ENCODE measurements at places on chromosomes 4 and X.
A peak's percentile ranks its signal among the peaks of the same experiment; 100 is the strongest.

DNA sequence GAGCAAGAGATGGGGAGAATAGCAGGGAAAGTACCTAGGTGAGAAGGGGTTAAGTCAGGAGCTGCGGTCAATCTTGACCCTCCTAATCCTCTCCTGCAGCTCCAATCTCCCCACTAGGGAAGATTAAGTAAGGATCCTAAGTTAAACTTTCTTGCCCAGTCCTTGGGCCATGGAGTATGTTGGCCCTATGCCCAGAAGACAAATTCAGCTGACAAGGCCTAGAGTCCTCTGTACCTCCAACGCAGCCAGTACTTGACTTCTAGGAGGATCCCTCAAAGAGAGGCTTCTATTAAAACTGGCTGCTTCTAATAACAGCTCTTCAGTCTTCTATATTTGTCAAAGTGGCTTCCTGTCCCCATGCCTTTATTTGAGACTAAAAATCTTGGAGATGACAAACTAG is 1.4 kb downstream of the CLDN2 start:
- DNase-seq, result no peak

GRCh38 chr4:149795256-149795655 is 20.4 kb downstream of the IQCM start:
- no peak for DNase-seq

- DNase-seq, result no peak
Measured at GRCh38 chr4:87009095-87009648, 74.4 kb downstream of the AFF1 start.

GRCh38 chr4:84750260-84750959 is 167.5 kb downstream of the CDS1 start:
- DNase-seq, result peak; percentile 60

GRCh38 chrX:7462110-7462509 is 314.2 kb upstream of the PUDP start:
- DNase-seq, result peak; percentile 15

- no peak for DNase-seq
Measured at GRCh38 chrX:75118296-75118695, 37.8 kb downstream of the ABCB7 start.

- DNase-seq, result peak; percentile 37
Measured at GRCh38 chrX:47206316-47206715, 12.2 kb upstream of the CDK16 start.

DNA sequence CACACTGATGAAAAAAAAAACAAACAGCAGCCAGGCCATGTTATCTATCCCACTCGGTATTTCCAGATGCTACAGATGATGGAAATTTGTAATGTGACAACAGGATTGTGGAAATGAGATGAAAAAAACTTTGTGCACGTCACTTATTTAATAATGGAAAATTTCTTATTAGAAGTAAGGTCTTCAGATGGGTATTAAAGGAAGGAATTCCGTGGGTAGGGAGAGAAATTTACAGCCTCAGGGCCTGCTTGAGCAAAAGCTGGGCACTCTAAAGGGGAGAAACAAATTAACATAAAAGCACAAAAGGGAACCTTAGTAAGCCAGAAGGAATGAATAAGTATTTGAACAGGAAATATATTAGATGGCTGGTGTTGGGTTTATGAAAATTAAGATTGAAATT is 4.2 kb upstream of the PKD2 start:
- DNase-seq, result no peak

DNA sequence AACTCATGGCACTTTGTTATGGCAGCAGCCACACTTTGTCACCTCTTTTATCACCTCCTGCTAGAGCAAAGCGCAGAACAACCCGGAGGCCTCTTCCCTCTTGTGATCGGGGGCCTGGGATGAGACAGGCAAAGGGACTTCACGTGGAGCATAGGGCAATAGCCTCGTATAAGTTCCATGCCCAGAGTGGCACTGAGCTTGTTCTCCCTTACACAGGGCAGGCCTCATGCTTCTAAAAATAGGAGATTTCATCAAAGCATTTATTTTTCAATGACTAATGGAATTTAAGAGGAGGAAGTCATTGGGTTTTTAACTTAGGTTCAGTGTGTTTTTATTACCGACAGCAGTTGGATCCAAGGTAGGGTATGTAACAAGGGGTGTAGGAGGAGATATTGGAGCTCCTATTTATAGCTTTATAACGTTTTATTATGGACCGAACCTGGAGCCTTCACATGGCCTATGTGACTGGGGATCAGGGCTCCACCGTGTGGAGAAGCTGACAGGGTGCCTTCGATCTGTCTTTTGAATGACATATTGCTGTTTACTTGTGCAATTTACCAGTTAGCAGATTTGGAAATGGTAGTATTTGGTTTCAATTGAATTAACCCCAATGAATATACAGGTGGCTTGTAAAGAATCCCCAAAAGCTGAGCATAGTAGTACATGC is 93.8 kb downstream of the SLC2A9 start:
- DNase-seq, result no peak

DNA sequence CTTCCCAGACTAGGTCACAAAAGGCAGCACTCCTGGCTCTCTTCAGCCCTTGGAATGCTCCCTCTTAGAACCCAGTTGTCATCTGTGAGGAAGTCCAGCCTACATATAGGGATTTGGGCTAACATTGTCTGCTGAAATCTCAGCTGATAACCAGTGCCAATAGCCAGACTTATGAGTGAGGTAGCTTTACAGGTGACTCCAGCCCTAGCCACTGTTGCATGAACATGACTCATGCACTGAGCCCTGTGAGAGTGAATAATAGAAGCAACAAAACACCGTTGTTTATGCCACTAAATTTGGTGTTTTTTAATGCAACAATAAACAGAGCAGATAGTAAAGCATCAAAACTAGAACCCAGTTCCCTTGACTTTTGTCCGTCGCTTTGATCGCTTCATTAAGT is 433.2 kb downstream of the STIM2 start:
- DNase-seq, result peak; percentile 19

DNA sequence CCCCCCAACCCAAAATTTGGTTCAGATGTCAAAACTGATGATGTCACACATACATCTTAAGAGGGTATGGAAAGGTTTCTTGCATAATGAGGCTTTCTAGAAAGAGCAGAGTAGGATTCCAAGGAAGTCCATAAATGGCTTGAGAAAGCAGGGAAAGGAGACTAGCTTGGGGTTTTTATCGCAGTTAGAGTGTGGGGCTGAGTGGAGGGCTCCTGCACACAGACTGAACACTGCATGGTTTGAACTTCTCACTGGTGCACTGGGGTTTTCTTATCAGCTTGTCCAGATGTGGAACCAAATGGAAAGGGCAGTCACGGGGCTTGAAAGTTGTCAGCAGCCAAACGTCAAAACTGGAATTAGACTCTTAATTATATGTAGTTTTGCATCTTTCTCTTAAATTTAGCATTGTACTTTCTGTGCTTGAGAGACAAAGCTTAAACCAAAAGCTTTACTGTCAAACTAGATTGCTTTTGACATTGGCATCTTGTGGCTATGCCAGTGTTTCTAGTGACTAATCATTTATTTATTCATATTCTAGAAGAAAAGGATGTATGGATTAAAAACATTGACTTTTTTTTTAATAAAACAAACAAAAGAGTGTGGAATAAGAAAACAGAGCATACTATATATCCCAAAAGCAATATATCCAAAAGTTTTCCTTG is 78.3 kb upstream of the STIM2 start:
- DNase-seq, result no peak

GRCh38 chr4:151197247-151197646 is 79.7 kb upstream of the PRSS48 start:
- peak; percentile 58 for DNase-seq

DNA sequence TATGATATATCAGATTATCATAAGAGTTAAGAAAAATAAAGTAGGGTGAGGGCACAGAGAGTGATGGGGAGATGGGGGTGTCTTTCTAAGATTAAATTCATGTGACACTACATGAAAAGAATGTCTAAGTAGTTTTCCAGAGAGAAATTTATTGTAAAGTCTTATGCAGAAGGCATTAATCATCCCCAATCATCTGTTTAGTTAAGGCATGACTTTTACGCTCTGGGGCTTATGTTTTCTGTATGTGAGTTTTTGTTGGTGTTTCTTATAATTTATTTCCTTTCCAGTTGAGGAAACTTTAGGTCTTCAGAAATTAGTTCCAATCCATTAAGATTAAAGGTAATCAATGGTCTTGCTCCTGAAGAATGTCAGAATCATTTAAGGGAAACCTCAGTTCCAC is 383.0 kb upstream of the GALNT7 start:
- peak; percentile 20 for DNase-seq

DNA sequence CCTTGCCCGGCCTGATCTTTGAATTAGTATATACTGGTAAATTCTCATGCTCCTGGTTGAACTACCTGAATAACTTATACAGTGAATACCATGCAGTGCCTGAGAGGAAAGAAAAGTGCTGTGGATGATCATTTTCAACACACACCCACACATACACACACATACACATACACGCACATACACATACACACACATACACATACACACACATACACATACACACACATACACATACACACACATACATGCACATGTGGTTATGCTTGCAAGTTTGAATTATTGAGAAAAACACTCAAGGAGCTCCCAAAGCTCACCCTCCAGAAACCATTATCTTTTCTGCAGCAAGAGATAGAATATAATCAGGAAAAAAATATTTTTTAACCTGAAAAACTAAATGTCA is 366.9 kb upstream of the RASGEF1B start:
- no peak for DNase-seq

DNA sequence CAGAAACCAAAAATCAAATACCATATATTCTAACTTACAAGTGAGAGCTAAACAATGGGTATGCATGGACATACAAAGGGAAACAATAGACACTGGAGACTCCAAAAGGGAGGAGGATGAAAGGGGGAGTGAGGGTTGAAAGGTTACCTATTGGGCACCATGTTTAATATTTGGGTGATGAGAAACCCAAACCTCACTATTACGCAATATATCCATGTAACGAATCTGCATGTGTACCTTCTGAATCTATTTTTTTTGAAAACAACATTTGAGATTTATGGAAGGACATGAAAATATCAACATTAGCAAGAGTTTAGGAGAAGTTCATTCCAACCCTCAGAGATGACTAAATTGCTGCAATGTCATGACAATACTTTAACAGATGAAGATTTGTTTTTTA is 586.1 kb downstream of the GBA3 start:
- DNase-seq, result no peak

GRCh38 chrX:155056877-155057792 is 13.8 kb downstream of the CMC4 start:
- peak; percentile 70 for DNase-seq

GRCh38 chrX:132532097-132532496 is 43.3 kb upstream of the MBNL3 start:
- no peak for DNase-seq

GRCh38 chr4:78652282-78652876 is 100.8 kb downstream of the ANXA3 start:
- no peak for DNase-seq

DNA sequence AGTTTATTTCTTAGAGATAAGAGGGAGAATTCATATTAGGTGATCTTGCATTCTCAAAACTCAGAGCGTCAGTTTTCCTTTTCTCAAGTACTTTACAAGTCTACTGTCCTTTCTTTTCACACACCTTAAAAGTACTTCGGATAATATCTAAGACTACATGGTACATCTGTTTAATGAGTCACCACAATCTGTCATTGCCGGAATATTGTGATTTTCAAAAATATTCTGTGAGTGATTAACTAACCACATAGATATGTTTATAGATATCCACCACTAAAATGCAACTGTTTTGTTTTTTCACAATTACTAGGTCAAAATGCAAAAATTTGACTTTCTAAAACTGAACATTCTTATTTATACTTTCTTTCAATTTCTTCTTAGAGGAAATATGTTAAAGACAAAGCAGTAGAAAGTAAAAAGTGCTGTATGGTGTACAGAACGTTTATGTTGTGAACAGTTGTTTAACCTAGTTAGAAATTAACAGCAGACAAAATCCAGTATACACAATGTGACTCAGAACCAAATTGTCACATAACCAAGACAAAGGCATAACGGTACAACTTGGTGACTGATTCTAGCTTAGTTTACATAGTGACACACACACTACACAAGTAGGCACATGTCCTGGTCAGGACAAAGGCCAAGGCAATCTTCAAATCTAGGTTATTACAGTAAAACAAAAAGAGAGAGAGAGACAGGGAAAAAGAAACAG is 482.9 kb downstream of the NAF1 start:
- peak; percentile 69 for DNase-seq

DNA sequence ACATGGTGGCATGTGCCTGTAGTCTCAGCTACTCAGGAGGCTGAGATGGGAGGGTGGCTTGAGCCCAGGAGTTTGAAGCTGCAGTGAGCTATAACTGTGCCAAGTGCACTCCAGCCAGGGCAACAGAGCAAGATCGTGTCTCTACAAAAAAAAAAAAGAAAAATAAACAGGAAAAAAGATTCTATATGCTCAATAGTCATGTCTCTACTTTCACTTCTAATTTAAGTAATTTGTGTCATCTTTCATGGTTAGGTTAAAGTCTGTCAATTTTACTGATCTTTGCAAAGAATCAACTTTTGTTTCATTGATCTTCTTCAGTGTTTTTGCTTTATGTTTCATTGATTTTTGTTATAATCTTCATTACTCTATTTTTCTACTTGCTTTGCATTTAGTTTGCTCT is 106.2 kb upstream of the MAB21L2 start:
- DNase-seq, result no peak

GRCh38 chr4:37966044-37966443 is 5.8 kb downstream of the PTTG2 start:
- no peak for DNase-seq

DNA sequence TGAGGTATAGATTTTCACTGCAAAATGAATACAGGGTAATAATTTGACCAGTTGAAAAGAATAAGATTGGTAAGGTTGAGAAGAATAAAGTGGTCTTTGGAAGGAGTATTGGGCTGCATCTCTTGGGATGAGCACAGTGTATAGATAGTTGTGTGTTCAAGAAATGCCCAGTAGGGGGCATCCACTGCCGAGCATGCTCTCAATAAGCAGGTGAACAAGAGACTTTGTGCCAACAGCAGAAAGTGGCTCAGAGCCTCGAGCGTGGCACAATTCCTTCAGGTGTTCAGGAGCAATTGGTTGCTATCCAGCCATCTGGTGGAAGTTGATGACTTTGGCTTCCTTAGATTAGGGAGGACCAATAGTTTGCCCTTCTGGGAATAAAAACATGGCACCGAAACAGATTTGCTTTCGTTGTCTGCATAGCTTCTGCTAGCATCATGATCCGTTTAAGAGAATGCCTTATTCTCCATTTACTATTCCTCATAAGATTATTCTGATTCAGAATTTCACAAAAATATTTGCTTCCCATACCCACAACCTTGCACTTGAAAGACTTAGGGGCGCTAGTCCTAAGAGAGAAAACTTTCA is 258.1 kb upstream of the NEIL3 start:
- peak; percentile 66 for DNase-seq

GRCh38 chr4:47675806-47676205 is 162.1 kb downstream of the CORIN start:
- DNase-seq, result no peak

GRCh38 chr4:149766135-149766534 is 49.5 kb downstream of the IQCM start:
- peak; percentile 14 for DNase-seq

All from epithelial cell of esophagus (primary cell).